Stimulated activated CD4-positive, alpha-beta T cell treated with anti-CD3 and anti-CD28 coated beads, Interleukin-2, amount 100 ng/mL, for 4 hours (primary cell): ENCODE measurements at places on chromosomes 5 and 9.

- no peak for DNase-seq
These were observed 72.2 kb downstream of the C9orf50 start for GRCh38 chr9:129548571-129549135.

GRCh38 chr9:83957248-83957513 is 22.8 kb downstream of the HNRNPK start:
- no peak for DNase-seq

DNA sequence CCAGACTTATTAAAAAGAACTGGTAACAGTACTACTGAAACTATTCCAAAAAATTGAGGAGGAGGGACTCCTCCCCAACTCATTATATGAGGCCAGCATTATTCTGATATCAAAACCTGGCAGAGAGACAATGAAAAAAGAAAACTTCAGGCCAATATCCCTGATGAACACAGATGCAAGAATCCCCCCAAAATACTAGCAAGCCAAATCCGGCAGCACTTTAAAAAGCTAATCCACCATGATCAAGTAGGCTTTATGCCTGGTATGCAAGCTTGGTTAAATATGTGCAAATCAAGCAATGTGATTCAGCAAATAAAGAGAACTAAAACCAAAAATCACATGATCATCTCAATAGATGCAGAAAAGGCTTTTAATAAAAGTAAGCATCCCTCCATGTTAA is 2271.0 kb upstream of the C9orf72 start:
- no peak for DNase-seq

DNA sequence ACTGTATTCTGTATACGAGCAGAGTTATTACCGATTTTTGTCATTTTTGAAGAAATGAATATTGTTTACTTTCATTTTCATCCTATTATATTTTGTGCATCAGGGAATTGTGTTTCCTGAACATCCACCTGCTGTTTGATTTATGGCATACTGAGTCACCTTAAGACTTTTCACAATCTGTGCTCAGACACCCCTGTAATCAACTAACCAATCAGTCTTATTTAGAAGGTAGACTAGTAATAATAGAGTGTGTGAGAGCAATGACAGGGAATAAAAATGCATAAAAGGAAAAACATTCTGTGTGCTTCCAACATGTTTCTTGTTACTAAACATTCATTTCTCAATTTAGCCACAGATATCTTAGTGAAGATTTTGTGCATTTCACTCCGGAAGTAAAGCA is 1413.6 kb upstream of the ACO1 start:
- no peak for DNase-seq

DNA sequence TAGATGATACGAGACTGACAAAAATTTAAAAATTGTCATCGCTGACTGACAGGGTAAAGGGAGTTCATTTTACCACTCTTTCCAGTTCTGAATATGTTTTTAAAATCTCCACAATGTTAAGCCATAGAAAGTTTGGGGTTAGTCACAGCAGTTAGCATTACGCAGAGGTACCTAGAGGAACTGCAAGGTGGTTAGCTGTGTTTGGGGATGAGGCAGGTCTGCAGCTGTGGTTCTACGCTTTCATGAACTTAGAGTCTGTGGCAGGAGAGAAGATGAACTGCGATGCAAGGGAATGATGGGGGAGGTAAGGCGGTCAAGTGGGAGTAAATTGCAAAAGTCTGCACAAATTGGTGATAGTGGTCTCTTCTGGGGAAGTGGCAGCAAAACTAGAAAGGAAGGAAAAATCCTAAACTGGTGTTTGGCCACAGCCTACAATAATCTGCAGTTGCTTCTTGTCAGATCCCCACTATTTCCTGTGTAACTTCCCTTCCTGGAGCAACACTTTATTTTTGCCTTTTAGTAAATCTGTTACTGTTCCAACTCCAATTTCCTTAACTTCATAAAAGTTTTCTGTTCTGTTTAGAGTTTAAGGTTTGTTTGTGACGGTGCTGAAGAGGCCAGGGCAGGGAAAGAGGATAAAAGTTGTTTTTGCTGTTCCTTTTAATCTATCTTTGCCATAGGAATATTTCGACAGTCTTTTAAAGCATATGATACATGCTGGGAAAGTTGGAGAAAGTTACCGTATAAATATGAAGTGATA is 38.6 kb upstream of the SNX2 start:
- DNase-seq: no peak

DNA sequence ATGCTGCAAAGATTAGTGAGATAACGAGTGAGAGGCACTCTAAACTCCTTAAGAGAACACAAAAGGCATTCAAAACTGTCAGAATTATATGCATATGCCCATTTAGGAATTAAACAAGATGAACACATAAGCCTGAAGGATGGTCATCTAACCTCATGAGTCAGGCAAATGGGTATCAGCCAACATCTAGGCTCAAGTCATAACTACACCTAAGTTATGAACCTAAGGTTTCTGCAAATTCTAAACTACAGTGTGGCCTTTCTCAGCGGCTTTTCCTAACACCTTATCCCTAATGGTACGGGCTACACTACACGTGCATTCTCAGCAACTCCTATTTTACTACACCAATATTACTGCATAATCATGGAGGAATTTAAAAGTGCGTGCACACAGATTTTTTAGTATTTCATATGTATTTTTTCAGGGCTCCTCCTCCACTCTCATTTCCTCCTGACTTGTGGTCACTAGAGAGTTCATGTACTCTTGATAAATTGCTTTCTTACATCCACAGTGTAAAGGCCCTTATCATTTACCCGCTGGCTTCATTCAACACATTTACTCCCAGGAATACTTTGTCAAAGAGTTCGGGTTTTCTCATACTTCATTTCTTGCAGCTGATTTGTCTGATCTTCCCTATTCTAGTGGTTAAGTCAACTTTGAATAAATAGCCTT is 316.5 kb downstream of the BNC2 start:
- no peak for DNase-seq

GRCh38 chr5:98157368-98157767 is 616.1 kb upstream of the RGMB start:
- DNase-seq: no peak

DNA sequence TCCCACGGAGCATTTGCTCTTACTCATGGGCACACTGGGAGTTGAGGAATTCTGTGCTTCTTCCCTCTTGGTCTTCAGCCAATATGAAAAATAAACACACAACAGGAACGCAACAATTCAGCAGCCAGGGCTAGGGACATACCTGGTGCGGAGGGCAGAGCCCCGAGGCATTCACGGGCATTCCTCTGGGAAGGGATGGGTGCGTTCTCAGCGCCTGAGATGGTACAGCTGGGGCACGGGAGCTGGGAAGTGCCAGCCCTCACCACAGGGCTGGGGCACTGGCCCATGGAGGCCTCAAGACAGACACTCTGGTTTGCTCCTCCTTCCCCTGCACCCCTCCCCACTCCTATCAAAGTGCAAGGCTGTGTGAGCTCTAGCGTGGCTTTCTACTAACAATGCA is 2.1 kb downstream of the SLC6A3 start:
- no peak for DNase-seq

GRCh38 chr5:76714751-76715485 is 1.0 kb upstream of the F2R start:
- DNase-seq: no peak

GRCh38 chr9:110208031-110208430 is at the start of gene C9orf152:
TSS of gene C9orf152 (minus strand) at chr9:110208159. CDS start at chr9:110207579, 580 bp downstream.
- no peak for DNase-seq

DNA sequence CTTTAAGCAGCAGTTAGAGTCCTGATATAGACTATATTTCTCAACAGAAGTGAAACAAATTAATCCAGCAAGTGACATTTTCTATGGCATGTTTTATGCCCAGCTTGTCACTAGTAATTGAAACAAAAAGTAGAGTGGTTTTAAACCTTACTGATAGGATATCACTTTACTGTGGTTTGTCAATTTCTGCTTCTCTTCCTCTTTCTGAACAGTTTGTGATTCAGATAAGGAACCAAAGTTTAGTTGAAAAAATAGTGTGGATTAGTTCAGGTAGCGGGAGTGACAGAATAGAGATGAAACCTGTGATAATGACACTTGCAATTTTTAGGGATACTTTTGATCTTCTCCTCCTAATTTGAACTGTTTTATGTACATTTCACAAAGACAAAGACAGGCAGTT is 485.7 kb upstream of the EDIL3 start:
- no peak for DNase-seq

DNA sequence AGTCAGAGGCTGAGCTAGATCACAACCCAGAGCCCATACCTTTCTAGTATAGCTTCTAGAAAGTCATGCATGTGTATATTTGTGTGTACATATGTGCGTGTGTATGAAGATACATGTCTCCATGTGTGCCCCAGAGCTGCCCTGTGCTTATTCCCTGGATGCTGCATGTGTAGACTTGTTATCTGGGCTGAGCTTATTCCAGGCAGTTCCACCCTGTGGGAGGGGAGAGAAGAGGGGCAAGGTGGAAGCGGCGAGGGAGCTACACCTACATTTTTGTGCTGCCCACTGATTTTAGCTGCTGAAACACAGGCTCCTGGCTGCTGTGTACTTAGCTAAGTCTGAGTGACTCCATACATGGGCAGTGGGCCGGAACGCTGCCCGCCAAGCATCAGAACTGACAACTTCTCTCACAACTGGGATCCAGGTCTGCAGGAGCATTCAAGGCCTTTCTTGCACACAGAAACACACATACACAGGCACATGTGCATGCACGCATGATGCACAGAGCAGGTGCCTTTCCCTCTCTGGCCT is 38.0 kb upstream of the XPA start:
- no peak for DNase-seq

DNA sequence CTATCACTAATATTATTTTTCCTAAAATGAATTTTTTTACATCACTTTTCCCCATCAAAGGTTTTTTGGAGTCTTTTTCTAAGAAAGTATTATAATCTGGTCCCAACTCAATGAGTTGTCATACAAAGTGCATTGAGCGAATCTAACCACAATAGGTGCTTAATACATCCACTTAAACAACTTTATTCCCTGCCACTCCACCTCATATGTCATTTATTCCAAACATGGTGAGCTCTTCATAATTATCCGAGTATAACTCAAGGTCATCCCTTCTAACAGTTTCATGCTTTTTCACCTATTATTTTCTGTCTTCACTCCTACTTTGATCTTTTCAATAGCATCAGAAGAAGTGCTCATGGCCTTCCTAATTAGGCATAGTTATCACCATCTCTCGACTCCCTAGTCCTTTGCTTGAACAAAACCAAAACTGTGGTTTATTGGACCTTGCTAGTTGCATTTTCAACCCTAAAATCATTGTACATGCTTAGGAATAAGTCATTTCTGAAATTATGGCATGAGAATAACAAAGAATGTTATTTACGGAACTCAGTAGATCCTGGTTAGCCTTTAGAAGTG is 754.7 kb upstream of the CTNND2 start:
- DNase-seq: no peak

DNA sequence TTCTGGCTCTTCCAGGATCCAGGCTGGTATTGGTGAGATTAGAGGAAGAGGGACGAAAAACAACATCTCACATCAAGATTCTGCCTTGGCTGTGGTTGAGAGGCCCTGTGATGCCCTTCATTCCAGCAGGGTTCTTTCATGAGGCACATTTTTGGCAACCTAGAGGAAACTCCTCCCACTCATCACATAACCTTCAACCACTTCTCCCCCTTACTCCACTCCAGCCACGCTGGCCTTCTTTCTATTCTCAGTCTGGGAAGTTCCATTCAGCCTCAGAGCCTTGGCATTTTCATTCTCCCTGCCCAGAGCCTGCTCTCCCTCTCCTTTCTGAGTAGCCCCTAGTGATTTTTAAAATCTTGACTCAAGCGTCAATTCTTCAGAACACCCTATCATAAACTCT is 337.5 kb downstream of the ZSWIM6 start:
- no peak for DNase-seq

DNA sequence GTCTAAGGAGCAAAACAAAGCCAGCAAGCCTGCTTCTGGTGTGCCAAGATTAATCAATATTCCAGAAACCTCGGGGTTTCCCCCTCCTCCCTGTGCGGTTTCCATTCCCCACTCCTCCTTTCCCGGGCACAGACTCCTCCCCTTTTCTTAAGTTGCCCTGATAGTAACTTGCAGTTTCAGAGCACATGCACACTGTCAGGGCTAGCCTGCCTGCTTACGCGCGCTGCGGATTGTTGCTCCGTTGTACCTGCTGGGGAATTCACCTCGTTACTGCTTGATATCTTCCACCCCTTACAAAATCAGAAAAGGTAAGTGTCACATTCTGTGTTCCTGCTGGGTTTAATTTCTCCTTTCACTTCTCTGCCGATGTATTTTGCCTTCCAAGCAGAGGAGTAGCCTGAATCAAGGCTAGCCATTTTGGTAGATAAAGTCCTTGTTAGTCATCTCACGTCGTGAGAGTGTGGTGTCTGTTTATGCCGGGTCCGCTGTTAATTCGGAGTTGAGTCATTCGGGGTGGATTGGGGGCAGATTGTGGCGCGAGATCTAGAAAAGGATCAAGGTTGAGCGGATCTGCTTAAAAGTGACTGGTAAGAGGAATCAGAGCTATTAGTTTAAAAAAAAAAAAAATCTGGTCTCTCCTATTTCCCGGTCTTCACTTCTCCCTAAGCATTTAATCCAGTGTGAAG is at the start of gene SLC1A3:
Gene SLC1A3, plus strand, starts transcription at position 179 of the 686 bp plus-strand sequence. CDS start 1,818 bp downstream, outside the sequence.
- no peak for DNase-seq

- DNase-seq: no peak
These were observed 271.0 kb upstream of the SLC30A5 start for GRCh38 chr5:68822796-68823195.

DNA sequence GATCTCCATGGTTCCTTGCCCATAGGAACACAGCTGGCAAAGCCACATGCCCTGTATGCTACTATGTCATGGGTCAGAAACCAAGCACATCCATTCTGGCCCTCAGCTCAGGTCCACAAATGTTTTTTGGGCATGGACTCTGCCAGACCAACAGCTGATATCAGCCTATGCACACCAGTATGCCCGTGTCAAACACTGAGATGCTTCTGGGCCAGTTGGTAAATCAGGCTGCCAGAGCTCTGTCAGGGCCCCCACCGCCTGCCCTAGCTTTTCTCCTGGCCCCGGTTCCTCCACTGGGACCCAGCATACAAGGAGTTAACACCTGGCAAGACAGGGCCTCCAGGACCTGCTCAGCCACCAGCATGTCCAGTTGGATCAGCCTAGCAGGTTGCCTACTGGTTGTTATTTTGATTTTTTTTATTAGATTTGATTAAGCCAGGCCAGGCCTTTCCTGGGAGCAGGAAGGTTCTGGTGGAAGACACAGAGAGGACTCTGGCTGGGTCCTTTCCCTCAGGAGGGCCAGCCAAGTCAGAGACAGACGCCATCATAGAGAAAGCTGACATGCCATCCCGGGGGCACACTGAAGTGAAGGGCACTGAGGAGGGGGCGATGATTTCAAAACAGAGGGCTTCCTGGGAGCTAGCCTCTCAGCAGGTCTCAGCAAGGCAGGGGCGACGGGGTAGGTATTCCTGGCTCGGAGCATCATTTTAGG is 65.8 kb downstream of the TSTD2 start:
- DNase-seq: no peak
